ENCODE measurements at places on chromosomes 6 and 20.

DNA sequence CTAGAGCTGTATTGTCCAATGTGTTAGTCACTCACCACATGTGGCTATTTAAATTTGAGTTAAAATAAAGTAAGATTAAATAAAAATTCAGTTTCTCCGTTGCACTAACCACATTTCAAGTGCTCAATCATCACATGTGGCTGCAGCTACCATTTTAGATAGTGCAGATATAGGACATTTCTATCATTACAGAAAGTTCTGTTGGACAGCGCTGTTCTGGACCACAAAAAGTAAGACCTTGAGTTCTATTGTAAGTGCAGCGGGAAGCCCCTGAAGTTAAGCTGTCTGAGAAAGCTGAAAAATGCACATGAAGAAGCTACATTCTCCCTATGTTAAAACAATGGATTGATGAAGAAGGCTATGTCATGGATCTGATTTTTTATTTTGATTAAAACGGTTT lies 1.1 kb downstream of the ORC3 start:
- DNase-seq: no peak

DNA sequence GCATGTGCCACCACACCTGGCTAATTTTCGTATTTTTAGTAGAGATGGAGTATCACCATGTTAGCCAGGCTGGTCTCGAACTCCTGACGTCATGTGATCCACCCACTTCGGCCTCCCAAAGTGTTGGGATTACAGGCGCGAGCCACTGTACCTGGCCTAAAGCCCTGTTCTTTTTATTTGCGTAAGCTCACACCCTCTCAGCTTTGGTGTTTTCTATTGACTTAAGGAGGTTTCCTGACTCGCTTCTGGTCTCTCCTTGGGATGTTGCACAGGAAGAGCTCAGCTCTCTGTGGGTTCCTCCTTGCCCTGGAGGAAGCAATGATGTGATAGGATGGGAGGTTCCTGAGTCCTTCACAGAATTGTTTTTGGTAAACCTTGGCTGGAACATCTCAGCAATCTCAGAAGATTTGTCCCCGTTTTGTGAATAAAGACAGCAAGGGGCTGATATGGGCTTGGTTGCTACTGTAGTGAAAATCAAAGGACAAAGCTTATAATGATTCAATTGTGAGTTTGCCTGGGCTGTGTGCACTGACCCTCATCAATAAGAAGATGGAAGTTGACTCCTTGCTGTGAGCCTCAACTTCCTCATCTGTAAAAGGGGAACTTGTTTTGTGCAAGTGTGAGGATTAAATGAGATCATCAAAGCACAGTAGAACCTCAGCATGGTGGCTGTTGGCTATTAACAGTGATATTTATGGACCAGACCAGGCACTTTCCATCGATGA lies 27.0 kb downstream of the TOX2 start:
- no peak for DNase-seq

GRCh38 chr20:17848249-17849048 lies 120.1 kb downstream of the SNX5 start:
- DNase-seq: no peak

GRCh38 chr6:138988469-138988834 lies 399 bp upstream of the REPS1 start:
- no peak for DNase-seq

- no peak for DNase-seq
These were observed 37.1 kb downstream of the MAN1A1 start for GRCh38 chr6:119312441-119312840.

DNA sequence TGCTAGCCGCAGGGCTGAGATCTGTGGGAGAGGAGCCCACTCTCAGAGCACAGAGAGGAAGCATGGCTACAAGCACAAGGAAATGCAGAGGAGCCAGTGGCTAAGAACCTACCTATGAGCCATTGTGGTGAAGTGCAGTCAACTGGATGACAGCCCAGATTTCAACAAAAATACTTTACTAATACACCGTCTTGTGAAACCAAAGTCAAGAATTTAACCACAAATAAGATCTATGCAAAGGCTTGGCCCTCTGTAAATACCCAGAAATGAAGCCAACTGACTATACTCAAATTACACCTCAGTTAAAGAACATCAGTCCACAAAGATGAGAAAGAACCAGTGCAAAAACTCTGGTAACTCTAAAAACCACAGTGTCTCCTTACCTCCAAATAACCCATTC lies 40.1 kb upstream of the PTCHD4 start:
- no peak for DNase-seq

GRCh38 chr6:40965046-40965445 lies 74.0 kb downstream of the UNC5CL start:
- DNase-seq: no peak

GRCh38 chr6:157967486-157967885 lies 14.2 kb upstream of the SYNJ2 start:
- DNase-seq: no peak

- DNase-seq: no peak
These were observed 109.1 kb upstream of the FAM184A start for GRCh38 chr6:119187596-119187995.

- DNase-seq: no peak
These were observed 215.7 kb downstream of the CDC5L start for GRCh38 chr6:44603044-44603686.

DNA sequence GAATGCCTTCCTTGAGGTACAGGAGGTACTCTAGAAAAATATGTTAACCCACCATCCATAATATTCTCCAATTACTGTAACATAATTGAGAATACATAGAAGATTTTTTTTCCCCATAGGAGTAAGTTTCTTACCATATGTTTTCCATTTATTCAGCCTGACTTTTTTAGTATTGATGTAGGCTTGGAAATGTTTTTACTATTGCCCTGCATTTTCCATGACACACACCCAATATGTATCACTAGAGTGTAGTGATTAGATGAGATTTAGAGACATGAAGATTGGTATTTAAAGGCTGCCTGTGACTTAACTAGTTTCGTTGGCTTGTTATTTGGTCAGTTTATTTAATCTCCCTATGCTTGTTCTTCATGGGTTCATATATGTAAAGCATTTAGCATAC lies 39.5 kb downstream of the KCNQ5 start:
- DNase-seq: no peak

DNA sequence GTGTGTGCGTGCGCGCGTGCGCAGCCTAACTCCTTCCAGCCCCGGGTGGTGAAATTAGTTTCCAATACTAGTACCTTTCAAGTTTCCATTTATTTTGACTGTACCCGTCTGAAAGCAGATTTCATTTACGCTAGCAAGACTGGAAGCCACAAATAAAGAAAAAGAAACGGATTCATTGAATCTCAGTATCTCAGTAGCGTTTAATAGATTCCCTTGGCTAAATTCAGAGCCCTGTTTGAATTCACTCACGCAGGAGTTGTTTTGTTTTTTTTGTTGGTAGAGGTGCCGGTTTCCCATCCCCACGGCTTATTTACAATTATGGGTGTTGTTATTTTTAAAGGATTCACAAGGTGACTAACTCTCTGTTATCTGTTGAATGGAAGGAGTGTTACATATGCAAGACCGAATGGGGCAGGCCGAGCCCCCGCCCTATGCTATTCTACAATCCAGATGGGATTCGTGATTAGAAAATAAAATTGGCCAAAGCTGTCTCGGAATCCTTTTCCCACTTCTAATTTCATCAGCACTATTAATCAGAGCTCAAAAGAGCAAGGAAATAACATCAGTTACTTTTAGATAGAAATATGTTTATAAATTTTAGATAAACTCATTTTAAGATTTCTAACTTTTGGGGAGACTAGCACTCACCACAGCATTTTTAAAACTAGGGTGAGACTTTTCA lies 2.3 kb upstream of the INSM1 start:
- DNase-seq: no peak

DNA sequence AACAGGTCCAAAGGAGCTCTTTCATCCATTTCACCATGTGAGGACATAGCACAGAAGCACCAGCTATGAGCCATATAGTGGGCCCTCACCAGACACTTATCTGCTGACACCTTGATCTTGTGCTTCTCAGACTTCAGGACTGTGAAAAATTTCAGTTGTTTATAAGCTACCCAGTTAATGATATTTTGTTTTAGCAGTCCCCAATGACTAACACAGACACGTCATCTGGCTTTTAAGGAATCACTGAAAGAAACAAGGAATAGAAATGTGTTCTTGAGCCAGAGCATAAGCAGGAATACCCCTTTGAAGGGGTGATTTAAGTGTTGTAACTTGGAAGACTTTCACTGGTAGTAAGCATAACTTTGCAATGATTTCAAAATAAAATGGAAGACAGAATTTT lies 214.7 kb upstream of the PTCHD4 start:
- no peak for DNase-seq

DNA sequence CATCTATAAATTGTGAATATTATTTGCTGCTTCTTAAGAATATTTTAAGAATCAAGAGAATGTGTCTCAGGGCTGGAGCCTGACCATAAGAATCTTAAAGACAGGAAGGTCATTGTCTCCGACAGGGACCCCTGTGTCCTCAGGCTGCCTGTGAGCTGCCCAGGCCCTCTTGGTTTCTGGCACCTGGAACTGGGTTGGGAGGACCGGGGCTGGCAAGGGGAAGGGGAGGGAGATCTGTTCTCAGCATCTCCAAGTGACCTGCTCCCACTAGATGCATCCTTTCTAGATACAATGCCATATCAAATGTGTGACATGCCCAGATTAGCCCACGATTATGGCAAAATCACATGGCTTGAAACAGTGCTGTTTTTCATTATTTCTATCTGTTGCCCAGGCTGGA lies 110.5 kb downstream of the SCML4 start:
- no peak for DNase-seq

- DNase-seq: no peak
These were observed 32.4 kb downstream of the JPH2 start for GRCh38 chr20:44154521-44155001.

- DNase-seq: no peak
These were observed 1.5 kb downstream of the RAMACL start for GRCh38 chr6:166584853-166585429.

DNA sequence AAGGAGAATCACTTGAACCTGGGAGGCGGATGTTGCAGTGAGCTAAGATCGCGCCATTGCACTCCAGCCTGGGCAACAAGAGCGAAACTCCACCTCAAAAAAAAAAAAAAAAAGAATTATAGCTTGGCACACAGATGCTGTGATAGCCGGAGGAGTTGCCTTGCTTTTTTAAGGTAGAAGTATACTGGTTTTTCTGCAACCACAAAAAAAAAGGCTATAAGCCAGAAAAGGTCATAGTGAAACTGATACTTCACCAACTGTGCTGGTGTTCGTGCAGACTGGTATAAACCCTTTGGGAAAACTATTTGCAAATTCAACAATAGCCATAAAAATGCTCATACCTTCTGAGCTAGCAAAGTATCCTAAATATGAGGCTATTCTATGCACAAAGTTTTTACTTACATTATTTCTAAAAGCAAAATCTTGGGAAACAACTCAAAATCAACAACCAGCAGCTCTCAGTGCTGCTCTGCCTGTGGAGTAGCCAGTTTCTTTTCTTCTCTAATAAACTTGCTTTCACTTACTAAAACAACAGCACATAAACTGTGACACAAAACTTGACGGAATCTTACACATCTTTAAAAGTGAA lies 44.0 kb downstream of the B4GALT5 start:
- no peak for DNase-seq

DNA sequence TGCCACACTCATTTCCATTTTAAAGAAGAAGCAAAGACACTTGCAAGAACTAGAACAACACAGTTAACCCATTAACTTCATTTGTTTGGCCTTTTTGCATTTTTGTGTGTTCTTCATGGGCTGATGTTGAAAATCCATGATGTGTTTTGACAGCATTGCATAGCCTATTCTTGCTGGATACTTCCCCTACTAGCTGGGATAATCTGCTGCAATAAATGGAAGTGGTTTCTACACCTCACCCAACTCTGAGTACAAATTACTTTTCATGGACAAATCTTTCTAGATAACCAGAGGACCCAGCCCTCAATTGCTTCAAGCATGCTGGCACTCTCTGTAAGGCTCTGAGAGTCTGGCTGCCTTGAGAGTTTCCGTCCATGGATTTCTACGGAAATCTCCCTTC lies 26.5 kb downstream of the CST9L start:
- DNase-seq: no peak

GRCh38 chr20:36744764-36745191 lies 1.1 kb downstream of the NDRG3 start:
- no peak for DNase-seq

DNA sequence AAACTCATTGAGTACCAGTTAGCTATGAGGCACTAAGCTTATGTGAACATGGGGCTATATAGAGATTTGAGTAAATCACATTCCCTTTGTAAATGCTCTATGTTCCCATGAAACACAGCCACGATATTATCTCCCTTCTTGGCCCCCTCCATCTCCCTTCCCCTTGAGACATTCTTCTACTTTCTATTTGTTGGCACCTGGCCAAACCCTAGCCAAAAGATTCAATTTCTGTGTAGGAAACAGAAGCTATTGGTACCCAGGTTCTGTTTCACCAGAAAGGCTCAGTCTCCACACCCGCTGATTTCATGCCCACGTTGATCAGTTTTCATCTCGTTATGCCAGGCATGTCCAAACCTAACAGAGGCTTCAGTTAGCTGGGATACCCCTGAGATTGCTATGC lies 145.5 kb upstream of the LAMP5 start:
- DNase-seq: no peak
